ENCODE measurements at places on chromosomes 1 and 21.

GRCh38 chr21:28639737-28640136 lies 352.9 kb downstream of the LTN1 start:
- DNase-seq: no peak

- no peak for DNase-seq
Measured at GRCh38 chr1:53413175-53414001, 45.8 kb upstream of the DMRTB1 start.

DNA sequence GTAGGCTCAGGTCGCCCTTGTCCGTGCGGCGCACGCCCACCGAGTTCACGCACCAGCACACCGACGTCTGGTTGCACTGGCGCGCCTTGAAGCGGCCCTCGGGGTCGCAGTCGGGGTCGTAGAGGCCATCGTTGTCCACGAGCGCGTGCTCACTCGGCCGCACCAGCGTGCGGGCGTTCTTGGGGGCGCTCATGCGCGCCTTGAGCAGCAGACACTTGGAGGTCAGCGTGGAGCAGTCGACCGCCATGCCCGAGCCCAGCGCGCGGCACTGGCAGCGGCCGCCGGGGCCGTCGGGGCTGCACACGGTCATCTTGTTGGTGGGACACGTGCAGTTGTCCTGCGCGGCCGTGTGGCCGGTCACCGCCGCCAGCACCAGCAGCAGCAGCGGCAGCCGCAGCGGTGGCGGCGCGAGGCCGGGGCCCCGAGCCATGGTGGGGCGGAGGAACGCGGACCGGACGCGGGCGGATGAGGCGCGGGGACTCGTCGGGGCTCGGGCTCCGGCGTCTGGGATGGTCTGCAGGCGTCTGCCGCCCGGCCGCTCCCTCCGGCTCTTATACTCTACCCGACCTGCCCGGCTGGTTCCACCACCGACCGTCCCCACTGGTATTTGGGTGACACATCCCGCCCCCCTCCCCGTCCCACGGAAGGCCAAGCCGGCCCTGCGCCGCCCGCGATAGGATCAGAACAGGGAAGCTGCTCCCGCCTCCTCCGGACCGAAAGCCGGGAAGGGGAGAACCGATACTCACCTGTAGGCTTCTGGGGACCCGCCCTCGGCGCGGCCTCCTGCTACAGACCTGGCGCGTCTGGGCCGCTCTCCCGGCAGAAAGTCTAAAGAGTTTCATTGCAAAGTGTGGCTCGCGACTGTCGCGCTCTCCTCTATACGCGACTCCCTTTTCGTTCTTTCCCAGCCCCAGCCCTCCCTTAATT lies at the start of gene TACSTD2:
Gene TACSTD2, minus strand, starts transcription at position 526 of the 927 bp plus-strand sequence. Its CDS starts 96 bp downstream, at position 430.
- DNase-seq: no peak

DNA sequence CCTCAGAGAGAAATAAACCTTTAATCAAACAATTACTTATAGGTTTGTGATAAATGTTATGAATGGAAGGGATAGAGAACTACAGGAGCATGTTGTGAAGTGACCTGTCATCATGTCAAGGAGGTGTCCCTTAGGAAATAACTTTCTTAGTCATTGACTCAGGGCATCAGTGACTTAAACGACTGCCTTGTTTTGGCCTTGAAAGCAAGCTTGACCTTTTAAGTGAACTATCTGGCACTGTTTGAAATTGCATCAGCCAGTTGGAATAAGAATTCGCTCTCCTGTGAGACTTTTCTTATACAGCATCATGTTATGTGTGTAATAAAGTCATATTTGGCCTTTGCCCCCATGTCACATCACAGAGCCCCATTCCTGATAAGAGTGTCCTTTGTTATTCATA lies 30.9 kb downstream of the LRRC8B start:
- DNase-seq: no peak
